Stimulated activated CD4-positive, alpha-beta T cell treated with anti-CD3 and anti-CD28 coated beads, Interleukin-2, amount 100 ng/mL, for 24 hours (primary cell): ENCODE measurements at places on chromosomes 16 and 17.

DNA sequence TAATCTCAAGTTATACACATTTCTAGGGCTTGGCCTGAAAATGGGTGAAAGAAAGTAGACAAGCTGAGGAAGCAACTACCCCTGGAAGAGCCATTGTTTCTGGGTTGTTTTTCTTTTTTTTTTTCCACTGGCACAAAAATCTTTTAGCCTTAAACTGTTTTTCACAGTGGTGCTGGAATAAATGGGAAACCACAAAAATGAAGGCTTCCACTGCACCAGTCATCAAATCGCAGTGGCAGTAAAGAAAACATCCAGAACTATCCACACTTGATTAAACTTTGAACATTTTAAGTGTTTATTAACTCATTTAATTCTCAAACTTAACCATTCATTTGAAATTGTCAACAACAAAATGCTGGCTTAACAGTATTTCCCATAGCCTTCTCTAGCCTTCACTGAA is 14.3 kb downstream of the CMTM4 start:
- no peak for DNase-seq

DNA sequence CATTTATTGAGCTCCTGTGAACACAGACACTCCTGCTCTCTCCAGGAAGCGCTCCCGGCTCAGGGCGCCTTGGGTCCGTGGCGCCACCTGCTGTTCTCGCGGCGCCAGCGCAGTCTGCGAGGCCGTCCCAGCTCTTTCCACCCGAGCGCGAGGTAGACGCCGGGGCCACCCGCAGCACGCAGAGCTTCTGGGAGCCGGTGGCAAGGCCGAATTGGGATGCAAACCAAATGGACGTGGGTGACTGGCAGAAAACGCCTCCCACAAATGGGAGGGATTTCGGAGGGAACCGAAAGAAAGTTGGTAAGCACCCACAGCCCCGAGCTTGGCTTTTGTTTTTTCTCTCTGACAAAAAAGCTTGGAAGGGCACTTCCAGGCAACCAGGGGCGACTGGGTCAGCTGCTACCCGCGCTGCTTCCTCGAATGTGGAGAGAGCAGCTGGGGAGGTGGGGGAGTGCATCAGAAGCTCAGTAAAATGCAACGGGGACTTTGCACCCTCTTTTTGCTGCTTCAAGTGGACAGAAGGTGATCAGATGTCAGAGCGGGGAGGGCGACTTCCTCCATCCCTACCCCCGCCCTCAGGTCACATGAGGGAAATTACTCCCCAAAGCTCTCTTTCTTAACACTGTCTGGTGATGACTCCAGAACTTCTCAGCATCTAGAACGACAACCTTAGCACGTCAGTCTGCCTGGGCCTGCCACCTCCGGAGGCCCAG is 13.5 kb upstream of the N4BP1 start:
- DNase-seq = peak; percentile 83

DNA sequence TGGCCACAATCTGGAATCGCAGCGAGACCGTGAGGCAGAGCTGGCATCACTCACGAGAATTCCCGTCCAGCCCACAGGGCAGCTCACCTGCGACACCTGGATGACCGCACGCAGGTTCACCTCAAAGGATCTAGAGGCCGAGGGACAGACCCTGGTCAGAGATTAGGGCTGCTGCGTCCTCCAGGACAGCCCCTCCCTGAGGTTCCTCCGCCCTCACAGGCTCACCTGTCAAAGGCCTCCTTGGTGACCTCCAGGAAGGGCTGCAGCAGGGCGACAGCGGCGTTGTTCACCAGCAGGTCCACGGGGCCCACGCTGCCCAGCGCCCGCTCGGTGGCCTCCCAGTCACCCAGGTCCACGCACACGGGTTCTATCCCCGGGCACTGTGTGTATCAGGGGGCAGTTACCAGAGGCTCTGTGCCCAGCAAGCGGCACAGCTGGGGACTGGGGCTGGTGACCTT is 834 bp downstream of the DCXR start:
- DNase-seq = no peak

DNA sequence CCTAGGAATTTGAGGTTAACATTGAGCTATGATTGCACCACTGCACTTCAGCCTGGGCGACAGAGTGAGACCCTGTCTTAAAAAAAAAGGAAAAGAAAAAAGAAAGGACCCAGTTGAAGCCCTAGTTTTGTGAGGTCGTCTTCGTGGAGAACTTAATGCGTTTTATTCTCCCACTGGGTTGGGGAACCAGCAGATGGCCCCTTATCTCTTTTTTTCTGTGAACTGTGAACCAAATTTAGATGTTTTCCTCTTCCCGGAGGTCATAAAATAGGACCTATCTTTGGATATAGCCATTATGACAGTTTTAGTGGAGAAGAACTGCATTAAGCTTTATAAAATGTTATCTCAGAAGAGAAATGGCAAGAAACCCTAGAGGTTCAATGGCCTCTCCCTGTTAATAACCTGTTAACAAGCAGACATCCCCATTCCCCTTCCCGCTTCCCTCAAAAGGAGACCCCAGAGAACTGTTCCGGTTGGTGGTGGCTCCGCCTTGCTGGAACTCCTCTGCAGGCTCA is 23.5 kb downstream of the KIAA0513 start:
- DNase-seq = no peak

GRCh38 chr16:82730901-82731300 is 104.1 kb downstream of the CDH13 start:
- no peak for DNase-seq

DNA sequence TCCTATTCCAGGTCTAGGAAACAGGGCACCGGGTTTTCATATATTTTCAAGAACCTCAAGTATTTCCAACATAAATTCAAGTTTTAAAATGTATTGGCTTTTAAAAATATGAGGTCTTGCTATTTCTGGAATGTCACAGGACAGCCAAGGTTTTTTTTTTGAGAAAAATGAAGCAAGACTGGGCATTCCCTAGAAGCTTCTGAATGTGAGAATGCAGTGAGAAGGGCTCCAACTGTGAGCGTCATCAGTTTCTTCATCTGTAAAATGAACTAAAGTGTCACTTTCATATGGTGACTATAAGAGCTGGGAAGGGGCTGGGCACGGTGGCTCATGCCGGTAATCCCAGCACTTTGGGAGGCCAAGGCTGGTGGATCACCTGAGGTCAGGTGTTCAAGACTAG is 455.8 kb upstream of the MAF start:
- no peak for DNase-seq

- no peak for DNase-seq
These were observed 342.5 kb downstream of the CPPED1 start for GRCh38 chr16:12461201-12461600.

- DNase-seq = peak; percentile 84
These were observed 4.5 kb downstream of the CCR7 start for GRCh38 chr17:40560592-40561293.

DNA sequence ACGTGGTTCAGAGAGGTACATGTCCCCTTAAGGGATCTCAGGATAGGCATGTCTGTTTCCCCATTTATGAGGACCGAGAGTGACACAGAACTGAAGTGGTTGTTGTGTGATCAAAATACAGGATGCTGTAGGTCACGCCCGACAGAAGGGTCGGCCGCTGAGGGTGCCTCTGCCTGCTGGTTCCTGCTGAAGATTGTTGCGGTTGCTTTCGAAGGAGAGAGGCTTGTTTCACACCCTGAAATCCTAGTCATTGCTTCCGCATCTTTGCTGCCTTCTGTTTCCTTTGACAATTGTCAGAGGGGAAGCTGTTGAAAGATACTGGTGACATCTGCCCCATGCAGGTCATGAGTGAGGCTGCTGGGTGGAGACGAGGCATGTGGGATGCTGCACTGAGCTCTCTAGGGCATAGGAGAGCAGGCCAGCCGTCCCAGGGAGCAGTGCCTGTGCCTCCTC is 3.8 kb upstream of the NAT9 start:
- DNase-seq = peak; percentile 61

- no peak for DNase-seq
These were observed 64.0 kb downstream of the SNX20 start for GRCh38 chr16:50616883-50617645.

- DNase-seq = no peak
These were observed 14.0 kb upstream of the RNF135 start for GRCh38 chr17:30956764-30957374.

DNA sequence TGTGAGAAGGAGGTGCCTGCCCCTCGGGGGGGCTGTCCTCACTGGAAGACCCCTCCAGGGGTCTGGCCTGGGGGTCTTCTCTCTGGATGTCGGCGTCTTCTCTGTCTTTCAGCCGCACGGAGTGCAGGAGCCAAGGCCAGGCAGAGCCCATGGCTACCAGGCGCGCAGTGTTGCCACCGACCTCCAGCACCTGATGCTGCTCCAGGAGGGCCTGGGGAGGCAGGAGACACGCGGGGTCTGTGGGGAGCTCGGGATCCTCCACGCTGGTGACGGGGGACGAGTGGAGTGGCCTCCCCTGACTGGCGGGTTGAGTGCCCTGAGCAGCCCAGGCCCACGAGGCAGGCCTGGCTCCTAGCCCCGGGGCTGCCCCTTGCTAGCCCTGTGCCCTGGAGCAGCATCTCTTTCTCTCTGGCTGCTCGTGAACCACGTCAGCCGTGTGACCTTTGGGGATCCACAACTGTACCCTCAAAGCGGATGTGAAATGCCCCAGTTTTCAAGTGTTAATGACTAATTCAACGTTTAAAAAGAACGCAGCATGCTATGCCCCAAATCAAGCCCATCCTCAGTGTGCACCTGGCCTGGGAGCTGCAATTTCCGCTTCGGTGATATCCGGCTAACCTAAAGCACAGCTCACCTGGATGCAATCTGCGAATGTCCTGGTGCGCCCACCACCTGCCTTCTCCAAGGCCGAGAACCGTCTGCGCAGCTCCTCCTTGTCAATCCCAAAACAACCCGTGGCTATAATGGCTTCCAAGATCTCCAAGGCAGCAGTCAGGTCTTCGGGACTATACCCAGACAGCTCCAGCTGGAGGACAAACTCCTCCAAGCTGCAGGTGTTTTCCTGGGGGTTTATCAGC is 62.9 kb downstream of the IL21R start:
- no peak for DNase-seq

DNA sequence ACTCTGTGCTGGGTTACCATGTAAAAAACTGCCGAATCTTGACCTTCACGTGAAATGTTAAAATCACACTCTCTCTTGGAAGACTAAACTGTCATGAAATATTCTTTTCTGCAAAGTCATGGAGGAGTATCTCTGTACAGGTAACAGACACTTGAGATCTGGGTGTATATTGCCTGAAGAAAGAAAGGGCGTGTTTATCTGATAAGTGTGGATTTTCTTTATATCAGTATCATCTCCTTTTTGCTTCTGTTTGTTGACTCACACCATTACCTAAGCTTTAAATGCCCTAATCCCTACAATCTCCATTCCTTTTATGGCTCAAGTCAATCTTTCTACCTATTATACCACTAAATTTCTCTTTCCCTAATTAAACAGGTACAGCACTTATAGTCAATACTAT is 673.2 kb upstream of the SOX9 start:
- no peak for DNase-seq

GRCh38 chr16:80554033-80554432 is 13.2 kb downstream of the DYNLRB2 start:
- no peak for DNase-seq

- DNase-seq = peak; percentile 57
These were observed 8.7 kb upstream of the UBE2G1 start for GRCh38 chr17:4375039-4375748.

- no peak for DNase-seq
These were observed 260.9 kb downstream of the PHKB start for GRCh38 chr16:47722046-47722445.

DNA sequence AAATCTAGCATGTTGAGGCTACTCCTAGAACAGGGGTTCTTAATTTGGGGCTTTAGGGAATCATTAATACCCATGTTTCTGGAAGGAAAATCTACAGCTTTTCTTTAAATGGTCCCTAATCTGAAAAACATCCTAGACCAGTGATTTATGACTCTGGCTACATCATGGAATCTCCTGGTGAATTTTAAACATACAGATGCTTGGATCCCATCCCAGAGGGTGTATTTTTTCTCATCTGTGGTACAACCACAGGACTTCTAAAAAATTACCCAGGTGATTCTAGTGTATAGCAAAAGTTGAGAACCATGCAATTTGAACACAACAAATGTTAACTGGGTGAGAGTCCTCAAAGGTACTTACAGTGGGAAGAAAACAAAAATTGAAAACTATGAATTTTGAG is 41.5 kb downstream of the KANSL1 start:
- no peak for DNase-seq

DNA sequence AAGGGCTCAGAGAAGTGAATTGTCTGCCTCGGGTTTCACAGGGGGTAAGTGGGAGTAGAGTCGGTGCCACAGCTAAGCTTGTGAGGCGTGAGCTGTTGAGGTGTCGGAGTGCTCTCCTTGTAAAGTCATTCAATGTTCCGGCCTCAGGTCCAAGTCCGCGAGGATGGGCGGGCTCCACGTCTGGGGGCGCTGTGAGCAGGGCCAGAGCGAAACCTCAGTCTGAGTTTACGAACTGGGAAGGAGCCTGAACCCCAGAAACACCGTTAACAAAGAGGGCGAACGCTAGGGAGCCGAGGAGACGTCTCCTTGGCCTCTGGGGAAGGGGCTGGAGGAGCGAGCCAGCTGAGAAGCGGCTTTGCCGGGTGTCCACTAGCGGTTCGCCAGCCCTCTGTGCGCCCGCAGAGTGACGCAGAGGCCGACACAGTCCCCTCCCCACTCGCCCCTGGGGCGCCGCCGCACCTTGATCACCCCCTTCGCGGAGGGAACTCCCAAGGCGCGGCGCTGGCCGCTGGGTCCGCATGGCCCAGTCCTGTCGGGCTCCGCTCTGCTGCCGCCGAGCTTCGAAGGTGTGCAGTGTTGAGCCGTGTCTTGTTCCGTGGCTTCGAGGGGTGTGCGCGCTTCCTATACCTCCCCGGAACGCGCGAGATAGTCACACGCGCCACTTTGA is 4.9 kb downstream of the IRX3 start:
- no peak for DNase-seq

GRCh38 chr16:71954699-71955195 is 45.5 kb downstream of the PKD1L3 start:
- DNase-seq = no peak

GRCh38 chr16:85464383-85465305 is 148.5 kb upstream of the GSE1 start:
- DNase-seq = no peak

DNA sequence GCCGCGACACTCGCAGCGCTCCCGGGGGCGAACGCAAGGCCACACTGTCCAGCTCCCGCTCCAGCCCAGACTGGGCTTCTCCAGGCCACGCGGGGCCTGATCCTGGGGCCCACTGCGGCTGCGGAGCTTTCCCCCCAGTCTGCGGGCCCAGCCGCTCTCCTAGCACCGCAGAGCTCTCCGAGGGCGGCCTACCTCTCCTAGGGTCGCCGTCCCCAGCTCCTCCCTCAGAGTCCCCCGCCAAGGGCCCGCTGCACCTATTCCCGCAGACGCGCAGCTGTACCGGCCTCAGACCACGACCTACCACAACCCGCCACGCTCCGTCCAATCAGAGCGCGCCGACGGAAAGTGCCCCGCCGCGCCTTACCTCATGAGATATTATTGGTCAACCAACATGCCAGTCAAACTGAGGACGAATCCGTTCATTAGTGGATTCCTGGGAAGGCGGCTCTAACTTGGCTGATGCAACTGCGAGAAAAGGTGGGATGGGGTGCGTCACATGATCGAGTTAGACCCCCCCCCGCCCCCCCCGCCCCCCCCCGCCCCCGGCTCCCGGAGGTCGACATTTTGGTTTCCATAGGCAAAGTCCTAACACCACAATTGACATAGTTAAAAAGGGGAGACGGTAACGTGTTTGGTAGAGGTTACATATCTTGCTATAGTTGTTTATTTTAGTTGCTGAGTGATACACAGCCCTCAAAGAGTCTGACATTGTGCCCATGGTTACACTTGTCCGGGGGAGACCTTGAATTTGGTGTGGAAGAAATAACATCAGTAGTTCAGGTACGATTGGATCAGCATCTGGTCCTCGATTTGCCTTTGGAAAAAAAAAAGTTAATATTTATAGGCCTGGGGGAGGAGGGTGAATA is at the start of gene AARS1:
Gene AARS1, minus strand, starts transcription at position 278 of the 866 bp plus-strand sequence. CDS start 6,743 bp downstream, outside the sequence.
- peak; percentile 94 for DNase-seq

- DNase-seq = no peak
These were observed 148.0 kb downstream of the KCNJ12 start for GRCh38 chr17:21524211-21524591.
